ENCODE measurements at places on chromosomes 16 and 17. TPM values are rescaled to one million over a fixed set of nuclear protein-coding genes. Genes with fewer than 3 reads are reported as not detected.

The HBA2 gene
- total RNA-seq: not detected

DNA sequence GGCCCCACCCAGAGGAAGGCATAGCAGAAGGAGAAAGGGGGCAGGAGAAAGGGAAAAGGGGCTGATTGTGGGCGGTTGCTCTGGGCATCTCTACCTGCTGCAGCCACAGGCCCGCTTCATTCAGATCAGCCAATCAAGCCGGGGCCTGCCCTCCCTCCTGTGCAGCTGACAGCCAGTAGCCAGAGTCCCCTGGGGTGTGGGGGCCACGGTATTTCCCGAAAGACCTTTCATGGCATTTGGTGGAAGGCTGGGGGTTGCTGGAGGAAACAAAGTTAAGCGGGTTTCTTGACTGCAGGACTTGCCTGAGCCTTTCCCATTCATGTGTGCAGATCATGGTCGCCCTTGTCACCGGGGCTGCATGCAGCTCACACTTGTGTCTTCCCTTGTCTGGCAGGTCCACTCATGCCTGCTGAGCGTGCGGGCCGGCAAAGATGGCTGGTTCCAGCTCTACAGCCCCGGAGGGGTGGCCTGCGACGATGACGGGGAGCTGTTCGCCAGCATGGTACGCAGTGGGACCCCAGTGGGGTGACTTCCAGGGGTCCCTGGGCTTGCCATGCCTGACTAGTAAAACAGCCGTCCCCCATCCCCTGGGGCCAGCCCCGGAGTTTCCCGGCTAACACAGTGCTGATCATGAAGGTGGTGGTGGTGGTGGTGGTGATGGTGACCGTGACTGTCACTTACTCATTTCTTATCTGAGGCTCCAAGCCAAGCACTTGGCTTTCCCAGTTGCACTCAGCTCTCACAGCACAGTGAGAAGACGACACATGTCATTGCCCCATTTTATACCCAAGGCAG is 82.7 kb upstream of the PLCG2 start:
- DNase-seq: no peak

DNA sequence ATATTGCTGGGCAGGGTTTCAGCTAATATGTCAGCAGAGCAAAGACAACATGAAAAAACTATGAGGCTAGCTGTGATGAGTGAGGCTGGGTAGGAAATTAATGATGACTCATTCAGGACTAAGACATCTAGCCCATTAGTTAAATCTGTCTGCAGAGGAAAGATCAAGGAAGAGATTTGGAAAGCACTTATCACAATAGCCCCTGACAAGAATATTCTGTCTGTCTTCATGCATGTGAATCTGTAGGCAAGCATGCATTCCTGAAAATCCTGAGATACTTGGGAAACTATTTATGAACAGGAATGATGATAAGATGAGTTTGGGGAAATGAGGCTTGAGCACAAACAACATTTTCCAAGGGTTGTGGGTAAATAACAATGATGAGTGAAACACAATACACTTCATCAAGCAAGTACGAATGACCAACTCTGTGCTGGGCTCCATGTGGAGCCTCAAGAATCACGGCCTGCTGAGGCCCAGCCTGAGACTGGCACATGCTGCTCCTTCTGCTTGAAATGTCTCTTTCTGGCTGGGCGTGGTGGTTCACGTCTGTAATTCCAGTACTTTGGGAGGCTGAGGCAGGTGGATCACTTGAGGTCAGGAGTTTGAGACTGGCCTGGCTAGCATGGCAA is 96.5 kb upstream of the ASIC2 start:
- DNase-seq: no peak

The TNFSF13 gene
- total RNA-seq: 5.6 TPM

The BCO1 gene
- not detected for total RNA-seq

DNA sequence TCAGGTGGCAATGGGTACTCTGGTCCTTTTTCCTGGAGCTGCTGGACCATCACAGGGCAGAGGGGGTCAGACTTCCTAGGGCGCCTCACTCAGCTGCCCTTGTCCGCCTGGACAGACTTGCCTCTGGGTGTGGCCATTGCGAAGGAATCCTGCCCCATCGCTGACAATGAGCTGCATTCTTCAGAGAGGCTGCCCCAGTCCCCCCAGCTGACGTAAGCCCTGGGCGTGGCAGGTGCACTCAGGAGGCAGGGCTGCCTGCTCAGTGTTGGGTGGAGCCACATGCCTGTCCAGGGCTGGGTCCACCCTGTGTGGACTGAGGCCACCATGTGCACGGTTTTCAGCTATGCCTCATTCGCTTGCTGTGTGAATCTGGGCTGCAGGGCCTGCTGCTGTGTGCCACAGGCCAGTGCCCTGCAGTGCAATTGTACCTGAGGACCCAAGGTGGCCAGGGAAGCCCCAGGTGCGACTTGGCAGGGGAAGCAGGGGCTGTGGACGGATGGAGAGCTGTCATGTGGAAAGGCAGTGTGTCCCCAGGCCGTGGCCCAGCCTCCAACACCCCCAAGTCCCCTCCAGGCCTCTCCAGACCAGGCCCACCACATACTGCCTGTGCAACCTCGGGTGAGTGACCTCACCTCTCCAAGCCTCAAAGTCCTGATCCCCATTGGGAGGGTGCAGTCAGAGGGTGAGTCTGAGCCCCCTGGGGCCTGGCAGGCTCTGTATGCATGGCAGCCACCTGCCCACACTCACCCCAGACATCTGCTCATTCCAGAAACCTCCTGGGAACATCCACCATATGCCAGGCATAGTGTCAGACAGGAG is 14.0 kb upstream of the MPRIP start:
- DNase-seq: no peak

The EVPLL gene
- total RNA-seq: not detected

- no peak for DNase-seq
Observed at GRCh38 chr17:11578998-11579397, 19.3 kb upstream of the DNAH9 start.

The KRTAP3-2 gene
- total RNA-seq: not detected

GRCh38 chr16:12791340-12791739 is 12.3 kb downstream of the CPPED1 start:
- no peak for DNase-seq

Measured in endothelial cell (in vitro differentiated cells).